ENCODE measurements at places on chromosomes 11 and 22.
A peak's percentile ranks its signal among the peaks of the same experiment; 100 is the strongest.

DNA sequence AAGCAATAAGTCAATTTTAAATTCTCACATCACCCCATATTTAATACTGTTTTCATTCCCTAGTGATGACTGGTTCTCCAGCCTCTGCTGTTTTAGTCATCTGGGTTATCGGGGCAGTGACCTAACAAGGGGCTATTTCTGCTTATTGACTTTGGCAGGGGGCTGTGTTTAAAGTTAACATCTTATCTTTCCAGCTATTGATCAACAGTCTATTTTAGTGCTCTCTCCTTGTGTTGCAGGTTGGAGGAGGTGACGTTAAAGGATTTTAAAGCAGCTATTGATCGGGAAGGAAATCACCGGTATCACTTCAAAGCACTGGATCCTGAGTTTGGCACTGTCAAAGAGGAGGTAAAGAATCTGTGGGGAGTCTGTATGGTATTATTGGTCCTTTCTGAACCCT lies 7.7 kb upstream of the DLAT start:
- no peak for DNase-seq

DNA sequence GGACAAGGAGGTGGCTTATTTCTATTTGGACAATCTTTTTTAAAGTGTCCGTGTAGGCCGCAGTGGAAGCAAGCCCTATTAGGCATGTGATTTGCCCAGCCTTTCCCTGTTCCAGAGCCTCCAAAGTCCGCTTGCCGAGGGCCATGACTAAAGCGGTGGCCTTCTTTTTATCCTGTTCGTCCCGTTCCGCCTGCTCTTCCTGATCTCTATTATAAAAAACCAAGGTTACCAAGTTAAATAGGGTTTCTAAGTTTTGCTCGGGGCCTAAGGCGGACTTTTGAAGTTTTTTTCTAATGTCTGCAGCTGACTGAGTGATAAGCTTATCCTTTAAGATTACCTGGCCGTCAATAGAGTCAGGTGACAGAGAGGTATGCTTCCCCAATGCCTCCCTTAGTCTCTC lies 21.6 kb upstream of the MUC15 start:
- DNase-seq: no peak

DNA sequence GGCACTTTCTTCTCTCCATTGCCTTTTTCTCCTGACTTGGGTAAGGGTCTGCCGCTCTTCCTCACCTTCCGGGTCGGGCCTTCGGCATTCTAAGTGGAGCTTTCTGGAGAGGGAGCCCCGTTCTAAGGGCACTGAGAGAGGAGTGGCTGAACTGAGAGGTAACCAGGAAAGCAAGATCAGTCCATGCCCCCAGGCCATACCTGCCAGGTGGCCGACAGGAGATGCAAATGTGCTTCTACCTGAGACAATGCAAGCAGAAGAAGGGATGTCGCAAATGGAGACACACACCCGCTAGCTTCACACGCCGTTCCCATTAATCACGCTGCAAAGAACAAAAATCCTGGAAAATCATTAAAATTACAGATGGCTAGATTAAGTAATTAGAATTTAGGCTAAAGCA lies 156.4 kb upstream of the TBCEL start:
- DNase-seq: no peak

GRCh38 chr11:125215976-125216375 lies 51.4 kb downstream of the PKNOX2 start:
- no peak for DNase-seq

DNA sequence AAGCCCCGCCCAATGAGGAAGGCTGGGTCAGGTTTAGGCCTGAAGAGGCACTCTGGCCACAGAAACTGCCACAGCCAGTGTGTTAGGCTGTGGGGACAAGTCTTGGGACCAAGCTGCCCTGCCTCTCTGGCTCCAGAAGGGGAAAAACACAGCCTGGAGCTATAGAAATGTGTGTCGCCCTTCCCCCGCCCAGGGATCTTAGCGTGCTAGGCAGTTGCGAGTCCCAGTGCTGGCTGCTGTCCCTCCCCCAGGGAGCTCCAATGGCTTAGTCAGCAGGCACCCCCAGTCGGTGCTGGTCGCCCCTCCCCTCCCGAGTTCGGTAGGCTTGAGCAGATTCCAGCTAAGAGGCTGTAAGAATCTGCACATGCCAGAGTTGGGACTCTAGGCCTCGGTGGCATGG lies 99.5 kb upstream of the API5 start:
- no peak for DNase-seq

DNA sequence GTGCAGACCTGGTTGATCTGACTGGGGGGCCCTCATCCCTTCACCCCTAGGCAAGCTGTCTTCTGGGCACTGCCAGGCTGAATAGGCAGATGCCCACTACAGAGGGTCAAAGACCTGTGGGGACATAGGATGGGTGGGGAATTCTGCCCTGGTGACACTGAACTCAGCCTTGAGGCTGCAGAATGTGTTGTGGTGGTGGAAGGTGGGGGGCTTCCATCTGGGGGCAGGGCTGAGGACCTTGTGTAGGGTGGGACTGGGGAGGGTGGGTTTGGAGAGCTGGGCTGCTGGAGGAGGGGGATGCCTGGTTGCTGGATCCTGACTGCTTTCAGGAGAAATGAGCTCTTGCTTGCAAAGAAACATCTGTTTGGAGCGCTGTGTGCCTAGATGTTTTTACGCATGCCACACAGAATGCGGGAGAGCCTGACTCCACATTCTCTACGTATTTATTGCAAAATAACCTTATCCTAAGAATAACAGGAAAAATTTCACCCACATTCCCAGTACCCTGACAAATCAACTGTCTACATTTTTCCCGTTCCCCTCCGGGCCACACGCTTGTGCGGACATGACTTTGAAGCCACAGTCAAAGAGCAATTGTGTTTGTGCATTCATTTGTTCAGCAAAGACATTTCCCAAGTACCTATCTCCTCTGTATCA lies 18.3 kb downstream of the SMIM38 start:
- DNase-seq: no peak

GRCh38 chr11:73313652-73314051 lies 5.6 kb downstream of the ARHGEF17 start:
- no peak for DNase-seq

- DNase-seq: no peak
Observed at GRCh38 chr22:39603345-39603744, 32.8 kb downstream of the CACNA1I start.

DNA sequence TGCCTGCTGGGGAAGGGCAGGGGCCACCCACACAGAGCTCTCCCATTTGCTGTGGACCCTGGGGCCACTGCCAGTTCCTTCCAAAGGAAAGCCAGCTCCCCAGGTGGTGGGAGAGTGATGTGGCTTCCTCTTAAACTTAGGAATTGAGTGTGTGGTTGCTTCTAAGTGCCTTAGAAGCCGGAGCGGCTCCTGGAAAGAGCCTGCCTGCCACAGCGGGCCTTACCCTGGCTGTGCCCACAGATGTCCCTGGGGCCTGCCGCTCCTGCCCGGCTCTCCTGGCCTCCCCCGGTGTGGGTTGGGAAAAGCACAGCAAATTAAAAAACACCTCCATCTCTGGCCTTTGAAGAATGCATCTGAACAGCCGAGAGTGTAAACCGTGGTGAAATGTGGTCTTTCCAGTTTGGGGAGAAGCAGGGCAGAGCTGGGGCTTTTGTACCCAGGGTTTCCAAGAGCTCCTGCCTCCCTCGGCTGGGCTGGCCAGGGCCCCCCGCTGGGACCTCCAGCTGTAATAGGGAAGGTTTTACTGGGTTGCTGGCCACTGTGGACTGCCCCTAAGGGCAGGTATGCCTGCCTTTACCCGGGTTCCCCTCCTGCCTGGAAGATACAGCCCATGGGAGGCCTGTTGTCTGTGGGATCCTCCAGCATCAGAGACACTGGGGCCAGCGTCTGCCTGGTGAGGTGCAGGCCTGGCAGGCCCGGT lies 30.2 kb downstream of the LRP5 start:
- no peak for DNase-seq

GRCh38 chr11:31340903-31341572 lies 28.5 kb downstream of the DCDC1 start:
- peak; percentile 12 for DNase-seq

- no peak for DNase-seq
Observed at GRCh38 chr11:26949846-26950245, 44.1 kb upstream of the FIBIN start.

DNA sequence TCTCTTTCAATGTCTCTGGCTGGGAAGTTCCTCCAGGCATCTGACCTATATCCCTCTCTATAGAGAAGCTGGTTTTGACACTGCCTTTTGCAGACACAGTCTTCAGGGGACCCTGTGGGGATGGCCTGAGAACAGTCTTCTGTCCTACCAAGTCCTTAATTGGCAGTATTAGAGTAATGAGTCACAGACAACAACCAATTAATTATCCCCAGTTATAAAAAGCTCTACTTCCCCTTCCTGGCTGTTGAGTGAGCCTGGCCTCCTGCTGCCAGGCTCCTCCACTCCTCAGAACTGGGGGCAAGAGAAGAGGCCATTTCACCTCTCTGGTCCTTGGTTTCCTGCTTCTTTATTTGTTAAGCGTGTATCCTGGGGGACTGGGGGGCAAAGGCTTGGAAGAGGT lies 41.2 kb upstream of the KLHL35 start:
- DNase-seq: no peak

GRCh38 chr11:64359712-64360445 lies 917 bp downstream of the RPS6KA4 start:
- no peak for DNase-seq

GRCh38 chr11:93526641-93527583 lies 16.3 kb downstream of the SMCO4 start:
- DNase-seq: no peak

- no peak for DNase-seq
Observed at GRCh38 chr11:15987046-15987445, 369.3 kb downstream of the SOX6 start.

GRCh38 chr22:46586123-46586519 lies 34.1 kb upstream of the GRAMD4 start:
- no peak for DNase-seq

- DNase-seq: no peak
Observed at GRCh38 chr11:35964841-35965240, 21.0 kb downstream of the LDLRAD3 start.

GRCh38 chr11:43810929-43811596 lies 69.6 kb upstream of the ALKBH3 start:
- no peak for DNase-seq

GRCh38 chr11:47667135-47667534 lies 24.8 kb upstream of the MTCH2 start:
- DNase-seq: no peak

- no peak for DNase-seq
Observed at GRCh38 chr22:45897736-45898135, 79.2 kb downstream of the WNT7B start.

GRCh38 chr11:94727819-94728218 lies 40.3 kb upstream of the AMOTL1 start:
- no peak for DNase-seq

DNA sequence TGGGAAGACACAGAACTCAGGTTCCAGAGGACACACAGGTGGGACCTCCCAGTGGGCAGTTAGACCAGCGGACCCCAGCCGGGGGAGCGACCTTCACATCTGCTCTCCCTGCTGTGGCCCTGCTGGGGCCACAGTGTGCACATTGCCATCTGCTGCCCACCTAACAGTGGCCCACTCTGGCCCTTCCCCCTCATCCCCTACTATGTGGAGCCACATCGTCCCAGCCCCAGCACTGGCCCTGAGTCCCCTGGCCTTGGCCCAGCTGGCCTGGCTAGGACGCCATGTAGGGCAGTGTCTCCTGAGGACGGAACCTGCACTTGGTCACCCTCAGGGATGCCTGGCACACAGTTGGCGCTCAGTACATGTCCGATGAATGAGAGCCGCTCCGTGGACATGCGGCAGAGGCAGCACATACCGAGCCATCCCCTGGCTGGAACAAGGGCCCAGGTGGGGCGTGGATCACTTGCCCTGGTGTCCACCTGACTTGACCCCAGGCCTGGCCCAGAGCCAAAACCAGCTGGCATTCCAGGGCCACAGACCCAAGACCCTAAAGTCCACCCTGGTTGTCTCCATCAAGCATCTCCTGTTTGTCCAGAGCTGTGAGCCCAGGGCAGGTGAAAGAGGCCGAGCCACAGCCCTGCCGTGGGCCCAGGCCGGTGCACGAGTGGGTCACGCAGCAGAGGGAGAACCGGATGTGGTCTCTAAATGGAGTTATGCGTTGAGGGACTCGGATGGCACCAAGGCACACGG lies 93.1 kb upstream of the FGF3 start:
- DNase-seq: no peak

DNA sequence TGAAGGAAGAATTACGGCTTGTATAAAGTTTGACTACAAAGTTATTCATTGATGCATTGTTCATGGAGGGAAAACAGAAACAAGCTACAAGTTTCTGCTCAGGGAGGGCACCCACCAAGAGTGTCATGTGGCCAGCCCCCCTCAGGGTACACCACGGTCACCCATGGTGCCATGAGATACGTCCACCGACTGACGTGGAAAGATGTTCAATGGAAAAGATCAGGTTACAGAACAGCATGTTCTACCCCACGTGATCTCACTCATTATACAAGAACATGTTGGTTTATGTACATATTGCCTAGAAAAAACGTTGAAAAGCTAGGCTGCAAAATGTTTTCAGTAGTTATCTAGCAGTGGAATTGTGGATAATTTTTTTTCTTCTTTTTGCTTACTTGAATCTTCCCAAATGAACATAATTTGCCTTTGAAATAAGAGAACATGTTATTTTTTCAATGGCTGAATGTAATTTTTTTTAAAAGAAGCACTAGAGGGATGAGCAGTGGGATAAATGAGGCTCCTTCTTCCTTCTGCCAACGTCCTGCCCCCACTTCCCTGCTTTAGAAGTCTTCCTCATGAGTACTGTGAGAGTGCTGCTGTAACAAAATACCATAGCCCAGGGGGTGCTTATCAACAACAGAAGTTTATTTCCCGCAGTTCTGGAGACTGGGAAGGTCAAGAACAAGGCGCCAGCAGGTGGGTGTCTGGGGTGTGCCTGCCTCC lies 22.5 kb downstream of the RCN1 start:
- no peak for DNase-seq

DNA sequence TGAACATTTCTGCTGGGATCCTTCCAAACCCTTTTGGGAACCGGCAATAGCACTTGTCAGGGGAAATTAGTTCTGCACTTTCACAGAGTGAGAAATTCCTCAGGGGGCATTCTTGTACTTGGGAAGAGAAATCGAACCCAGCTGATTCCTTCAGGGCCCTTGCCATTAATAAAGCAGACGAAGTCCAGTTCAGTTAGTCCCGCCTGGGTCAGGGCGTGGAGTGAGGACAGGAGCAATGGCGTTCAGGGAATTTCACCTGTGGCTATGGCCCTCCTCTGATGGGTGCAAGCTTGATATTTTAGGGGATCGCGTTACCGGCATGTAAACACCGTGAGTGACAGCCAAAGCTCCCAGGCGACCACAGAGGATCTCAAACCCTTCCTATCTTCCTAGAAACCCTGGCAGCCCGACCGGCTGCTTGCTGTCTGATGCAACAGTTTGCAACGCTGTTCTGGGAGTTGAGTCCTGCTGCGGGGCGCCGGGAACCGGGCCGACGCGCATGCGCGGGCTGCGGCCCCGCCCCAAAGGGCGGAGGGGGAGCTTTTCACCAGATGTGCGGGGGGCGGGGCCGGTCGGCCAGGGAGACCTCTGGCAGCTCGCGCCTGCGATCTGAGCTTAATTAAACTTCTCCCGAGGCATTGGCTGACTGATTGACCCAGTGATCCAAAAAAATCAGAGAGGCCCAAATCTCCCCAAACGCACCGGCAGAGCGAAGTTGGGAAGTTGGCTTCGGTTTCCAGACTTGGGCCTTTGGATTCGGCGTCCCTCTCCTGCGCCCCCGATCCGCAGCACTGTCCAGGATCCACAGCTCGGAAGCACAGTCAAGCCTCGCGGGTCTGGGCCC lies 34.3 kb upstream of the CREB3L1 start:
- DNase-seq: peak; percentile 93

- DNase-seq: no peak
Observed at GRCh38 chr22:45013138-45013537, 3.3 kb upstream of the PHF21B start.

- no peak for DNase-seq
Observed at GRCh38 chr11:94776351-94777321, 8.5 kb downstream of the AMOTL1 start.

Measured in CMK (cell line).